ENCODE measurements at places on chromosomes 16 and 17. TPM values are rescaled to one million over a fixed set of nuclear protein-coding genes. Genes with fewer than 3 reads are reported as not detected.

AATK gene
- 0.66 TPM for total RNA-seq

MARVELD3 gene
- total RNA-seq: not detected

ARHGDIG gene
- 0.73 TPM for total RNA-seq

MEOX1 gene
- not detected for total RNA-seq

TCAP gene
- 0.50 TPM for total RNA-seq

KRT26 gene
- total RNA-seq: not detected

SETD1A gene
- total RNA-seq: 7.1 TPM

MYL11 gene
- not detected for total RNA-seq

ZG16B gene
- total RNA-seq: not detected

ABCC11 gene
- 0.44 TPM for total RNA-seq

DNASE1L2 gene
- total RNA-seq: 0.15 TPM

C17orf67 gene
- total RNA-seq: 0.73 TPM
